Thymus (tissue), 14 donors: ENCODE measurements at places on chromosomes 11 and 22.
A peak's percentile ranks its signal among the peaks of the same experiment; 100 is the strongest.

DNA sequence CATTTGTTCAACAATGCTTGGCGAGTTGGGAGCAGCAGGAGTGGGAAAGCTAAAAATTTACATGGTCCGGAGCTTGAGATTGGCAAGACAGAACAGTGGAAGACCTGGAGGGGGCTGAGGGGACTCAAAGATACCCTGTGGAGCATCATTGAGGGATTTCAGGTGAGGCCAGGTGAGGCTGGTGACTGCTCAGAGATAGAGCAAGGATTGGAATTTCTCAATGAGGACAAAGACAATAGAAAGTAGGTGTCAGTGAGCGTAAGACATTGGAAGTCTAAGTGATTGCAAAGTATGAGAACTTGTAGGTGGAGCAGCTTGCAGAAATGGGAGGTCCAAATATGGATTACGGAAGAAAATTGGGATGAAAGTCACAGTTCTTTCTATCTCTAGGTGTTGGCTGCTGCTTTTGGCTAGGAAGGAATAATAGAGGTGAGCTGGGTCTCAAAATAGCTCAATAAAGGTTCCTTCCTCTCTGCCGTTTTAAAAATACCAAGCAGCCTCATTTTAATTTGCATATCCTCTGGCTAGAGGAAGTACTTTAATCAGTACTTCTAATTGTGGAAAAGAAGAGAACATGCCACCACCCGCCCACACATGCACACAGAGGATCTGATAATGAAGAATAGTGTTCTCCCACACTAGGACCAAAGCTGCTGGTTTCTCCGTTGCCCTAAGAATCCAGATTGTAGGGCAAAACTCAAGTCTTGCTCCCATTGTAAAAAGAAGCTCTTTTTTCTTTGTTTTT is 41.8 kb upstream of the SORL1-AS1 start:
- DNase-seq = peak; percentile 20

DNA sequence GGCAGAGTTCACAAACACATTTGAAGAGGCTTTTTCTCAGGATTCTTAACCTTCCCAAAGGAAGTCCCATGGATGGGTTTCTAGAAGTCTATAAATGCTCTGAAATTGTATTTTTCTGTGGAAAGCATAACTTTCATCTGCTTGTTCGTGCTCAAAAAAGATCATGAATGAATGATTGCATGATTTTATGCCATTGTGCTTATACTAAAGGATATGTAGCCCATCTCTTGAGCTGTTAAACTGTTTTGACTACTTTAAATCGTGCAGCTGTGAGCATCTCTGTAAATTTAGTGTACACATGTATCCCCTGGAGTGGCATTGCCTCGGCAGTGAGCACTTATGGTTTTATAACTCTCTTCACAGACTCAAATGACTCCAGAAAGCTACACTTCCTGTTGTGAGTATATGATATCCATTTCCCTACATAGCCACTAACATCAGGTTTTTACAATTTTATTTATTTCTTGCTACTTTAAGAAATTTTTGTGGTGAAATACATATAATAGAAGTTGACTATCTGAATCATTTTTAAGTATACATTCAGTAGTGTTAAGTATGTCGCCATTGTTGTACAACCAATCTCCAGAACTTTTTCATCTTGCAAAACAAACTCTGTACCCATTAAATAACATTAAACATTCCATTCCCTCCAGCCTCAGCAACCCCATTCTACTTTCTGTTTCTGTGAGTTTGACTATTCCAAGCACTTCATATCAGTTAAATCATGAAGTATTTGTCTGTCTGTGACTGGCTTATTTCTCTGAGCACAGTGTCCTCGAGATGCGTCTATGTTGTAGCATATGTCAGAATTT is 8.0 kb downstream of the NEAT1 start:
- DNase-seq = no peak

GRCh38 chr11:91998481-91998880 is 226.1 kb upstream of the FAT3 start:
- no peak for DNase-seq

DNA sequence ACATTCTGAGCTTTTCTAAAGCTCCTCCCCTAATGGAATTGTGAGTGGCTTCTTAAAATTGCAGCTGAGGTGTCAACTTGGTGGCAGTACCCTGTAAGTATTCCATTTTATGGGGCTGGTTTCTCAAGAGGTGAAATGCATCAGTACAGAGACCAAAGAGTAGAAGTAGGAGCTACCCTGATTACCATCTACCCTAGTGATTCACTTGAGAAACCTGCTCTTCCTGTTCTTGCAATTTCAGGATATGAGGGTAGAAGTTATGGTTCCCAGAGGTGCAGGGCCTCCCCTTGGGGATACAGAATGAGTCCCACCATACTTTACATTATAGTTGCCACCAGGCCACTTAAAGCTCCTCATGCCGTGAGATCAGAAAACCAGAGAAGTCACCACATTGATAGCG is 944.6 kb downstream of the OPCML start:
- DNase-seq = no peak

DNA sequence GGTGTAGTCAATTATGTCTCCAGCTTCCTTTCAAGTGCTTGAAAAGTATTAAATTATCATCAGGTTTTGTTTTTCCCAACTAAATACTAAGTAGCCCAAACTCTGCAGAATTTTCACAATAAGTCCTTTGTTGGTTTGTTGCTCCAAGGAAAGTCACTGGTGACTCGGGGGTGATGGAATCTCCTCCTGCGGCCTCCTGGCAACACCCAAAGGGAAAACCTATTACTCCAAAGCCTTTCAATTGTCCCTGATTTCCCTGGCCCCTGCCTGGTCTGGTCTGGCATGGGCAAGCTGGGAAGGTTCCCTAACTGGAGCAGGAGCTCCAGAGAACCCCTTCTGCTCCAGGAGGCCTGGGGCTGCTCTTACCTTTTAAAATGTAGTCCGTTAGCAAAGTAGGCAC is 47.9 kb downstream of the FEZ1 start:
- DNase-seq = no peak

DNA sequence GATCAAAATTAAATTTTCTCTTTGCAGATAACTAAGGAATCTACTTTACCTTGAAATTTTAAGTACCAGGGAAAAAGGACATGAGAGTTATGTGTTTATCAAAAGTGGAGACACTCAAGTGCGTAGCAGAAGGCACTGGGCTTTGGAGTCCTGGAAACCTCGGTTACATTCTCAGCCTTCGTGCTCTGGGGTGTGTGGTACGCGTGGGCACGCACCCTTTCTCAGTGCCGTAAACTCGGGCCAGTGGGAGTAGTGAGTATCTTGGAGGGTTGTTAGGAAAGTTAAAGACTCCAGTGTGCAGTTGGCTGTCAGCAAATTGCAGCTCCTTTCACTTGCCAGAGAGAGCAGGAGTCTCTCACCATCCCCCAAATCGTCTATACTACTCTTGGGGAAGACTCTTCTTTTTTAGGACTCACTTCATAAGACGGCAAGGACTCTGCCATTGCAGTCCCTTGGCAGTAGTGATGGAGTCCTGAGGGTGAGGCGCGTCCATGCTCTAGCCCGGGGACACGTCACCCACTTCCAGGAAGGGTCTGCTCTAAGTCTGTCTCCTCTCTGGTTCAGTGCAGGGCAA is 171.8 kb downstream of the TBC1D22A start:
- no peak for DNase-seq

DNA sequence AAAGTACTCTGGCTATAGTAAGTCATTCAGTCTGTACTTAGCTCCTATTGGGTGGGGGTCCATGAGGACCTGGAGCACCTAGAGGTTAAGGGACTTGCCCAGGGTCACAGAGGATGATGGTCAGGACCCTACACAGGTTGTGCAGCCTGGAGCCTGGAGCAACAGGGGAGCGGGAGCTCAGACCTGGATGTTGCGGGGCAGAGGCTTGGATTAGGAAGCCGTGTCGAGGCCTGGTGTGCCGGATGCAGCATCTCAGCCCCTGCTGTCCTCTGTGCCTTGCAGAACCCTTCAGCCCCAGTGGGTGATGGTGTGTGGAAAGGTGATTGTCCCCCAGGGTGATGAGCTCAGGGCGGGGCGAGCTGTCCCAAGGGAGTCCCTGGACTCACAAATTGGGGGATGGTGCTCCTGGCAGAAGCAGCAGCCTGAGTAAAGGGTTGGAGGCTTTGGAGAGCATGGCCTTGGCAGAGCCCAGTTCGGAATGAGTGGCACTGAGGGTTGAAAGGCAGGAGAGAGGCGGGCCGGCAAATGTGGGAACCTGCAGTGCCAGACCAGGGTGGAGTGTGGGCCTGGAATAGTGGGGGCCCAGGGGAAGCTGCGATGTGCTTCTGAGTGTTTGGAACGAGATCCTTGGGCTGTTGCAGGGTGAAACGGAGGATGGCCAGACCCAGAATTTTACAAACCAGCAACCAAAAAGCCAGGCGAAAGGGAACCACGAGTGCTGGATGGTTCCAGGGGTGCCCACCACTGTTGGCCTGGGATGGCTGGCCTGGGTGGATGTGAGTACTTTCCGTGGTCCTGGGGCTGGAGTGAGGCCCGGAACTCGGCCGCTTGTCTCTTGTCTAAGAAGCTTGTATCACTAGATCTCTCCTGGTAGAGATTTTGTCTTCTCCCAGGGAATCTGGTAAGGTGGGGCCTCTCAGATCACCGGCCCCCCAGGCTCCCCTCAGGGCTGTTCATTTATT is 2.9 kb downstream of the TPCN2 start:
- DNase-seq = no peak

DNA sequence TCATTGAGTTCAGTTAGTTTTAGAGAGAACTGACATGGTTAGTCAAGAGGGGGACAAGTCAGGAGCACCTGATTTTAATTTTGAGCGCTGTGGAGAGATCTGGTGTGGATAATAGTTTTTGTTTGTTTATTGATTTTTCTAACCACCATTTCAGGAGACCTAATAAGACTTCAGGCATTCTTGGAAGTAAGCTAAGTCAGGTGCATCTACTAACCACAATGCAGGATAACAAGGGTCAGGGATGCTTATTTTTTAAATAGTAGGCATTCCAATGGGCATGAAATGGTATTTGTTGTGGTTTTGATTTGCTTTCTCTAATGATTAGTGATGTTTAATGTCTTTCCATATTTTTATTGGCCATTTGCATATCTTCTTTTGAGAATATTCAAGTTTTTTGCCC is 212.1 kb downstream of the NAV2 start:
- no peak for DNase-seq

DNA sequence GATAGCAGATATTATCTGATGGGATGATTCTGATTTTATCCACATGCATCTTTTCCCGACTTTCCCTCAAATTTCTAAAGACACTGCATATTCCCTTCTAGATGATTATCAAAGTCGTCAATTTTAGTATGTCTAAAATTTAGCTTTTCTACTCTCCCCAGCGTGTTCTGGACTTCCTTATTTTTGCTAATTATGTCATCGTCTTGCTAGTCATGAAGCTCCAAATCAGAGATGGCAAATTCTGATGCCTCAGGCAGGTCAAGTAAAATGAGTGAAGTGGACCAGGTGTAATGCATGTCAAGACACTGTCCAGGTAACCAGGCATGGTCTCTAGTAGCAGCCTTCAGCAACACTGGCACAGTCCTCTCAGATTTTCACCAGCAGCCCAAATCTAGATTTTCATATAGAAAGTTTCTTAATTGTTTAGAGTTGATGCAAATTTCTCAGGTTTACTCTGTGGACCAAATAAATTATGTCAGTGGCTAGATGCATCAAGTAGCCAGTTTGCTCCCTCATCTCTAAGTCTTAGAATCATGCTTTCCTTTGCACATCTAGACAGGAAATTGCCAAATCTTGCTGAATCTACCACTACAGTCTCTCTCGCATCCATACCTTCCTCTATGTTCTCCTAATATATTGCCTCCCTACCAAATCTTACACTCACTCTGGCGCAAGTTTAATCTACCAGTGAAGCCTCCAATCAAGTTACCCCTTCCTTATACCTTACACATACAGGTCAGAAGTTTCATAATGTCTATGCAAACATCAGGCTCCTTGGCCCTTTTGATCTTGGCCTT is 10.6 kb downstream of the HSD17B12 start:
- DNase-seq = no peak

- no peak for DNase-seq
These were observed 17.9 kb upstream of the SESN3 start for GRCh38 chr11:95248666-95249467.

DNA sequence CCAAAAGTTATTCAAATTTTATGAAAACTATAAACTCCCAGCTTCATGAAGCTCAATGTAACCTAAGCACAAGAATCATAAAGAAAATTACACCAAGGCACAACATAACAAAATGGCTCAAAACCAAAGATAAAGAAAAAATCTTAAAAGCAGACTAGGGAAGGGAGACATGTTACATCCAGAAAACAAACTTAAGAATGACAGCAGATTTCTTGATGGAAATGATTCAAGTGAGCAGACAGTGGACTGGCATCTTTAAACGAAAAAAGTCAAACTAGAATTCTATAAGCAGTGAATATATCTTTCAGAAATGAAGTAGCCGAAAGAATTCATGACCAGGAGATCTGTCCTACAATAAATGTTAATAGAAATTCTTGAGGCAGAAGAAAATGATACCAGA is 75.6 kb downstream of the SHANK2 start:
- DNase-seq = no peak

DNA sequence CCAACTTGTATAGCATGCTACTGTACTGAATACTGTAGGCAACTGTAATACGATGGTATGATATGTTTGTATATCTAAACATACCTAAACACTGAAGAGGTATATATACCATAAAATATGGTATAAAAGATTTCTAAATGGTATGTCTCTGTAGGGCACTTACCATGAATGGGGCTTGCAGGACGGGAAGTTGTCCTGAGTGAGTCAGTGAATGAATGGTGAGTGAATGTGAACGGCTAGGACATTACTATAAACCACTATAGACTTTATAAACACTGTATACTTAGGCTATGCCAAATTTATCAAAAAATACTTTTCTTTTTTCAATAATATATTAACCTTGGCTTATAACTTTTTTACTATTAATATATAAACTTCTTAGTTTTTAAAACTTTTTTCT is 66.8 kb downstream of the ZC3H12C start:
- no peak for DNase-seq

GRCh38 chr11:113526521-113526920 is 51.3 kb upstream of the DRD2 start:
- DNase-seq = no peak

DNA sequence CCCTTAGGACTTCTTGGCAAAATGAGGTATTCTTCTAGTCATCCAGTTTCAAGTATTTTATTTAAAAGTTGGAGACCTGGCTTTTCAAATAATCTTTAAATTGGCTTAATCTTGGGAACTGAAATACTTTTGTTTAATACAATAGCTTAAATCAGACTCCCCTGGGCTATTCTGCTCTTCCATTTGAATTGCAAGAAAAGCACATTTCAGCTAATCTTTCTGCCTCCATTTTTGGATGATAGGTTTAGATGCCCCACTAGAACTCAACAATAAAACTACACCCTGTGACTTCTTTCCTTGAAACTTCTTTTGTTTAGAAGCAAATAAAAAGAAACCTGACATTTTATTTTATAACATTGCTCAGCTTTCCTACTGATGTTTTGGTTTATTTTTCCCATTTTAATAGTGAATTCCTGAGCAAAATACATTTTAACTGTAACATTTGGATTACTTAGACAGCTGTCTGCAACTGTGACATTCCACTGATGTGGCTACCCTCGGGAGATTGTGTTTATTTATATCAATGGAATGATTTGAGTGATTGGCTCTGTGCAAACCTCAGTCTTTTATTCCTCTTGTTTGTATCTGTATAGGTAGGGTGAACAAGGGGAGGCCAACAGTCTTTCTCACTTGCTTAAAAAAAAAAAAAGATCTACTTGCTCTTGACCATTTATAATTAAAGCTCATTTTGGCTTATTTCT is 1045.8 kb upstream of the CNTN5 start:
- DNase-seq = no peak
